ENCODE measurements at places on chromosomes 5 and 9.

- DNase-seq, result no peak
Measured at GRCh38 chr9:104711604-104712003, 17.3 kb downstream of the OR13D1 start.

DNA sequence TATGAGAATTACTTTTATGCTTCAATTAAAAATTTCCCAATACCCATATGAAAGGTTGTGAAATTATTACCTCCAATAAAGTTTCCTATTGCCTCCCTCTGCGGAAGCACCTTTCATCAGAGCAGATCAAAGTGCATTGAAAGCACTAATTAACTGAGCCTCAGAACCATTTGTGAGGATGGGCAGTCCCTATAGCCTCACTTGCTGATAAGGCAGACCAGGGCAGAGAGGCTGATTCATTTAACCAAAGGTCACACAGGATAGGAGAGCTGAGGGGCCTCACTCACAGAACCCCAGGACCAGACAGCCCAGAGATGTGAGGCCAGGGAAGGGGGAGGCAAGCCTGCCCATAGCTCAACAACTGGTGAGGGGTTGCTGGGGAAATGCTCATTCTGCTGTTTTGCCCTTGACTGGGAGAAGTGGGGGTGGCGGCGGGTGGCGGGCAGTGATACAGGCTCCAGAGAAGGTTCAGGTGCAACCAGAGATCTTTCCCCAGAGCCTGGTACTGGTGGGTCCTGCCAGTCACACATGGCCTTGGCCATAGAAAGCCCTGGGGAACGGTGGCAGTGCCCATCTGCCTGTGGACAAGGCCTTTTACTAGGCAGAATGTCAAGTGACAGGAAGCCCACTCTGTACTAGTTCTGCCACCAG lies 57.9 kb downstream of the MACROH2A1 start:
- no peak for DNase-seq

- no peak for DNase-seq
Measured at GRCh38 chr5:80780761-80781285, 126.0 kb upstream of the DHFR start.

GRCh38 chr5:15500325-15501001 lies 483 bp downstream of the FBXL7 start:
- DNase-seq, result peak; percentile 30

DNA sequence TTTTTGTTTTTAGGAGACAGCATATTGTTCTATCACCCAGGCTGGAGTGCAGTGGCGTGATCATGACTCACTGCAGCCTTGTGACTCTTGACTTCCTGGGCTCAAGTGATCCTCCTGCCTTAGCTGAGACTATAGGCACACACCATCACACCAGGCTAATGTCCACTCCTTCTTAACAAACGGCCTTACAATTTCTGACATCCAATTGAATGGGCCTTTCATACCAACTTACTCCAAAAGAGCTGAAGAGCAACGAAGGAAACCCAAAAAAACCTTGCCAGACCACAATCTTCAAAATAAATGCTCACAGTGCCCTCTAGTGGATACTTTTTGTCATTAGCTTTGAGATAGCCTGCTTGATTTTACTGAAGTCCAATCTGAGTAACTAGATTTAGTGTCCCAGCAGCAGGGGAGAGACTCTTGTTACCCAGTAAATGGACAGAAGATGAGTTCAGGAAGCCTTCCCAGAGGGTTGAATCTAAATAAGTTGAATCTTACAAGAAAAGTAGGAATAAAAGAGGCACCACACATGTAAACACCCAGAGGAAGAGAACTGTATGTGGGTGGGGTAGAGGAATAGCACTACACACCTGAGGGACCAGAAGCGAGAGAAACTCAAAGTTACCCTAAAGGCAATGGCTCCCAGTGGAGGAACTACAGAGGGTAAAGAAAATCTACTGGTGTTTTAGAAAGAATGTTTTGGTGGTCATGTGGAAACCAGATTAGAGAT lies 9.3 kb downstream of the ZNF622 start:
- DNase-seq, result peak; percentile 77

DNA sequence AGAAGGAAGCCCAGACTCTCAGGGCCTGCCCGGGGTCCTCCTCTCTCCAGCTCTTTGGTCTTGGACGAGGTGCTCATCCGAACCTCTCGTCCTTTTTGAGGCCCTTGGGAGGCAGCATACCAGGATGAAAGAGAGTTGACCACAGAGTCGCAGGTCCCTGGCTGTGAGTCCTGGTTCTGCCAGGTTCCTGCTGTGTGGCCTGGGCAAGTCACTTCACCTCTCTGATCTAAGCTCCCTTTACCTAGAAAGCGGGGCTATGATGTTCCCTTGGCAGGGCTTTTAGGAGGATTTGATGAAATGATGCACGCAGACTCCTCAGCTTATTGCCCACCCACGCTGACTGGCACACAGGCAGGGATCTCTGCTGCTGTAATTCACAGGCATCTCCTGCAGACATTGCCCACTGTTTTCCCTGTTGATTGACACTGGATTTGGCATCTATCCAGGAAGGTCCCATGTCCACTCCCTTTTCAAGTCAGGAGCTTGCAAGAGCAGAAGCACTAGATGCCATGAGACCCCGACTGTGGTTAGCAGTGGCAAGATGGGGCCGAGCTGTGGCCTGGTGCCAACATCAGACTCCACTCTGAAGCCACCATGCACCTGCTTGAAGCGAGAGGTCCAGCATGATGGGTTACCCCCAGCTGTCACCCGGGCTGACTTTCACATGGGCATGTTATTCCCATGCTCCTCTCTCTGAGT lies 71.5 kb downstream of the MACROH2A1 start:
- no peak for DNase-seq

DNA sequence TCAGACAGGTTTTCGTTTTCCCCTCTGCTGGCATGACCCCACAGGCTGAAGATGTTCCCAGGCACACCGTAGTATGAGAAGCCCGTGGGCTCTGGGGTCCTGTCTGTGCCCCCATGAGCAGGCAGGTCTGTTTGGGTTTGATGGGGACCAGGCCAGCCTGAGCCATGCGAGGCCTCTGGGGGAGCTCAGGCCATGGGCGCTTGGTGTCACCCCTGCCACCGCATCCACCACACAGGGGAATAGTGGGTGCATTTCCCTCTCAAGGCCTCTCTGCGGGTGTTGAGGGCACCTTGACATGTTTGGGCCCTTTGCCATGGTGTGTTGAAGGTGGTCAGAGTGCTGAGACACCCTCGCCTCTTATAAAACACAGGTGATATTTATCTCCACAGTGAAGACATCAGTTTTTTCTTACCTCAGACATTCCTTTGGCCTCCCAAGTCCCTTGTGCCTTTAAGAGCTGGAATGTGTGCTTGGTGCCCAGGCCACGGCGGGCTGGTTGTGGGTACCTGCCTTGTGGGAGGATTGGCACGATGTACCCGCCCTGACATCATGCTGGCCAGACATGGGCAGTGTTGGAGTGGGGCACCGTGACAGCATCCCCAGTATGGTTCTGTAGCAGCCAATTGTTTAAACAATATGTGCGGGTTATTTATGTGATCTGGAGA lies 68.3 kb downstream of the WNK2 start:
- DNase-seq, result no peak

- DNase-seq, result peak; percentile 83
Measured at GRCh38 chr9:79686381-79687130, 114.8 kb downstream of the TLE4 start.

GRCh38 chr9:17246770-17247169 lies 111.9 kb downstream of the CNTLN start:
- DNase-seq, result no peak

- DNase-seq, result no peak
Measured at GRCh38 chr9:28234894-28235277, 661.6 kb upstream of the C9orf72 start.

- peak; percentile 50 for DNase-seq
Measured at GRCh38 chr9:37575511-37575914, 667 bp downstream of the FBXO10 start.

- DNase-seq, result peak; percentile 98
Measured at GRCh38 chr9:100428871-100429654, 2.1 kb downstream of the MSANTD3 start.

DNA sequence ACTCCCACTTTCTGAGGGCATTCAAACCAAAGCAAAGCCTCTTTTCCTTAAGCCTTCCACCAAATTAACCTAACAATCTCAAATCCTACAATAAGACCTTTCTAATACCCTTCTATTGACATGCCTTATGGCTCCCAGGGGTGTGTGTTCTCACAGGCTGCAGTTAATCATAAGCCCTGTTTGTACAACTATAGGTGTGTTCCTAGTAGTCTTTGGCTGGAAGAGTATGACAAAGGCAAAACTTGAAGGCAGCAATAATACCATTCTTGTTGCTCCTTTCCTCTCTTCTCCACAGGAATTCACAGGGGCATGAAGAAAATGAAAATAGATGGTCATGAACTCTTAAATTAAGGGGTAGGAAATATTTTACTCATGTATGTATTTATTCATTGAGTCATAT lies 10.9 kb upstream of the FBXO38 start:
- no peak for DNase-seq

- DNase-seq, result no peak
Measured at GRCh38 chr9:138023394-138024124, 146.0 kb downstream of the CACNA1B start.

GRCh38 chr5:14956423-14957046 lies 85.0 kb upstream of the ANKH start:
- no peak for DNase-seq

- DNase-seq, result no peak
Measured at GRCh38 chr9:86925686-86926085, 21.6 kb downstream of the GAS1 start.

- no peak for DNase-seq
Measured at GRCh38 chr5:151001436-151001835, 19.0 kb upstream of the GPX3 start.

DNA sequence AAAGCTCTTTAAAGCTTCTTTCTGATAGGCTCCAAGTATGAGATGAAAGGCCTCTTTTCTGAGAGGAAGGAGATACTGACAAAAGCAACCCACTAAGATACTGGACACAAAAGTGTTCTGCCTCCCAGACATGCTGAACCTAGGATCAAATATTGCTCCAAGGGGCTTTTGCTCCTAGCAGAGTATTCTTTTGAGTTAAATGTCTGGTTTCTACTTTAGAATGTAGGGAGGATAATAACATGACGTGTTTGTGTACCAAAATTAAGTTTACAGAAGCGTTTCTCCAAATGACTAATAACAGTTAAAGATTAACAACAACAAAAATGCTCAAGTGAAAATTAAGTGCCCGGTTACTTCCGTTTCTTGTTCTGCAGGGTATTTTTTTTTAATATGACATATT lies 2293.3 kb upstream of the C9orf72 start:
- no peak for DNase-seq

DNA sequence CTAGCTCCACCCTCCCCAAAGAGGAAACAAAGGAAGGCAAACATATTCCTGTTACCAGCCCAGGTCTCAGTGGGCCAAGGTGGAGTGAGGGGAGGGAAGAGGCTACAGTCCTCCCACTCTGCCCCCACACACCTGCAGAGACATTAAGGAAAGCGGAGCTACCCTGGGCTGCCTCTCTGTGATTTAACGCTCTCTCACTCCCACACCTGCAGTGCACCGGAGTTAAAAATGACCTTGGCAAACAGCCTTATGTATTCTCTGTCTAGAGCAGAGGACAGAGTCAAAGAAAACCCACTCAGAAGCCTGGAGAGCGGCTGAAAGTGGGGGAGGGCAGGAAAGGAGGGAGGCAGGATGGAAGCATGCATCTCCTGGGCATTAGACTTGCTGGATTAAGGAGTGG lies 32.7 kb downstream of the KCNIP1 start:
- no peak for DNase-seq

DNA sequence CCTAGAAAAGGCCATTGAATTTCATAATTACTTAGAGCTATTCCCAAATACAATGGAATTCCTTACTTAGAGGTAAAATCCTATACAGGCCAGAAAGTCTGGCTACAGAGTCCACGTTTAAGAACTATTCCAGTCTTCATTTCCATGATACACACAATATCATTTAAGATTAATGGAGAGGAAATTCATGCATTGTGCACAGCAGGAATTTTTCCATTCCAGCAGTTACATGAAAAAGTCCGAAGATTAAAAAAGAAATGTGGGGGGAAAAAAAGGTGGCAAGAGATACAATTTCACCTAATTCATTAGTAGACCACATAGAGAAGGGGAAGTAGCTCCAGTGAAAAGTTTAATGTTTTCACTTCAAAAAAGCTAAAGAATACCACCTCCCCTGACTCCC lies 63.1 kb downstream of the CHD1 start:
- DNase-seq, result no peak

- DNase-seq, result no peak
Measured at GRCh38 chr9:8254541-8254940, 455.0 kb upstream of the DMAC1 start.

DNA sequence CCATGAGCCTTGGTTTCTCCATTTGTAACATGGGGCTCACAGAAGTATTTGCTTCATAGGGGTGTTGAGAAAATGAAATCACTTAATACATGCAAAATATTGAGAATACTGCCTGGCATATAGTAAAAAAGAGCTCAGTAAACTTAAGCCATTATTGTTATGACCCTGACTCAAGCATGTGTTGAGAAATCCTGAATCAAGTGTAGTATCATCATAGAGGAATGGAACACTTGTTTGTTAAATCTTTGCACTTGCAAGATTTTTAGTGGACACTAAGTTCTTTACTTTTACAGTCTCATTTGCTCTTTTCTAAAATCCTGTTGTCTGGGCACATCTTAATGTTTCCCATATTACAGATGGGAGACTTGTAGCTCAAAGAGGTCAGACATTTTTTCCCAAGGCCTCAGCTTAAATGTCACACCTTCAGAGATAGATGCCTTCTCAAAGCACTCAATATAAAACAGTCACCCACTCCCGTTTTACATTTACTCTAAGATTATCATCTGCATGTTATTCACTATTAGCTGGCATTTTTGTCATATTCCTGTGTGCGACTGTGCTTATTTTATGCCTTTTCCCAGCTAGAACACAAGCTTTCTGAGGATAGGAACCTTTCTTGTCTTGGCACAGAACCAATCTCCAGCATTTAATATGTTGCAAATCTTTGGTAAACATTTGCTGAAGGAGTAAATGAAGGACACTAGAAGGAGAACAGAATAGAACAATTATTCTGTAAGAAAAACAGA lies 250.0 kb upstream of the TNC start:
- peak; percentile 4 for DNase-seq

DNA sequence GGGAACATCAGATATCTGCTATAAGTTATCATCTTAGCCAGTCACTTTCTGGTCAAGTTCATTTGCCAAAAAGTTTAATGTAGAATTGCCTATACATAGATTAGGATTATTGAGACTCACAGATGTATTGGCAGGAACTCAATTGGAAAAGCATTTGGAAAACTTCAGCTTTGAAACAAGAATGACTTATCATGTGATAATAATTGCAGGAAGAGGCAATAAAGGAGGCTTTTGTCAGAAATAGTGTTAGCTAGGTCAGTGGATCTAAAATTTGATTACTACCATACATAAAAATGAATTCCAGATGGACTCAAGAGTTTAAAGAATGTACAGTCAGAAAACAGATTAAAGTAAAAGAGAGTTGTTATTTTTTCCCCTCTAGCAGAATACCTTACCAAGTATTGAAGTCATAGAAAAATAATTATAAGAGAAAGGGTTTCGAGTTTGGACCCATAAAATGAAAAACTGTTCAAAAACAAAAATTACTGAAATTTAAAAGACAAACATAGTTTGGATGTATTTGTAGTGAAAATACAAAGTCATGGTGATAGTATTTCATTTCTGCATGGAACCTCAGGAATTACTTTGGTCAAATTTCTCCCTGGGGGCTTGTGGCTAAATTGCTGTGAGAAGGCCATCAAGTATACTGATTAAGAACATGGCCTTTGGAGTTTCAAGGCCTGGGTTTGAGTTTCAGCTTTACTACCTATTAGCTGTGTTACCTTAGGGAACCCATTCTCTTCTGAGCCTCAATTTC lies 159.9 kb downstream of the TMEM38B start:
- DNase-seq, result no peak

- peak; percentile 14 for DNase-seq
Measured at GRCh38 chr5:88955403-88955802, 72.4 kb upstream of the MEF2C start.
